Bronchial epithelial cell (primary cell): ENCODE measurements at places on chromosomes 1 and 21. TPM values are rescaled to one million over a fixed set of nuclear protein-coding genes. Genes with fewer than 3 reads are reported as not detected.

DNA sequence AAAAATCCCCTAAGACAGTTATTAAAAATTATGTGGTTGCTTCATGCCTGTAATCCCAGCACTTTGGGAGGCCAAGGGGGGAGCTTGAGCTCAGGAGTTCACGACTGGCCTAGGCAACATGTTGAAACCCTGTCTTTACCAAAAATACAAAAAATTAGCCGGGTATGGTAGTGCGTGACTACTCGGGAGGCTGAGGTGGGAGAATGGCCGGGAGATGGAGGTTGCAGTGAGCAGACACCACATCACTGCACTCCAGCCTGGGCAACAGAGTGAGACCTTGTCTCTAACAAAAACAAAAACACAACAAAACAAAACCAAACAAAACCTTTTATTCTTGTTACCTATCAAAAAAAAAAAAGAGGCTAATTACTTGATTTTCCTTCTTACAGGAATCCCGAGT is 2.1 kb downstream of the ELK4 start:
- DNase-seq = no peak

- no peak for DNase-seq
Observed at GRCh38 chr1:1207571-1207892, 1.1 kb upstream of the TNFRSF18 start.

GRCh38 chr1:25718732-25719131 is 81.3 kb upstream of the SELENON start:
- no peak for DNase-seq

GRCh38 chr1:24100945-24101737 is 10.8 kb downstream of the MYOM3 start:
- DNase-seq = no peak

DNA sequence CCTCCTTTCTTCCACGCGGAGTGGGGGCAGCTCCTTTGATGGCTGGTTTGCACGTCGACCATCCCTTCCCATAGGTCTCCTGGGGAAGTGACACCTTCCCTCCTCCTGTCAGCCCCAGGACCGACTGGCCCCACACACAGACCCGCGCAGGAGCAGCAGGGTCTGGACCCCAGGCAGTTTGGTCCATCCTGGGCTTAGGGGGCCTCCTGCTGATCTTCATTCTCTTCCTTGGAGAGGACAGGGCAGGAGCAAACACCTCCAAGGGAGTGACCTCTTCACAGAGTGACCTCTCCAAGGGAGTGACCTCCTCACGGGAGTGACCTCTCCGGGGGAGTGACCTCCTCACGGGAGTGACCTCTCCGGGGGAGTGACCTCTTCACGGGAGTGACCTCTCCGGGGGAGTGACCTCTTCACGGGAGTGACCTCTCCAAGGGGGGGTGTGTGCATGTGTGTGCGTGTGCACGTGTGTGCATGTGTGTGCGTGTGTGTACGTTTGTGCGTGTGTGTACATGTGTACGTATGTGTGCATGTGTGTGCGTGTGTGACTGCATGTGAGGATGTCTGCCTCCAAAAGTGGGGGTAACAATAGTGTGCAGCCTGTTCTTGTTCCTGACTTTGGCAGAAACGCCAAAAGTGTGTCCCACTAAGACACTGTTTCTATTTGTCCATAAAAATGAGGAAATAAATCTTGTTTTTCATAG is 29.8 kb downstream of the COL6A1 start:
- DNase-seq = no peak

- DNase-seq = peak; percentile 46
Observed at GRCh38 chr1:63713627-63714481, 60.0 kb upstream of the ROR1 start.

- no peak for DNase-seq
Observed at GRCh38 chr1:191892716-191893115, 265.5 kb upstream of the RGS18 start.

GRCh38 chr1:36784147-36784859 is 250.0 kb downstream of the GRIK3 start:
- no peak for DNase-seq

GRCh38 chr1:178349801-178350200 is 147.0 kb downstream of the CLEC20A start:
- no peak for DNase-seq

- DNase-seq = peak; percentile 80
Observed at GRCh38 chr1:77068013-77068412, 151.2 kb downstream of the PIGK start.

DNA sequence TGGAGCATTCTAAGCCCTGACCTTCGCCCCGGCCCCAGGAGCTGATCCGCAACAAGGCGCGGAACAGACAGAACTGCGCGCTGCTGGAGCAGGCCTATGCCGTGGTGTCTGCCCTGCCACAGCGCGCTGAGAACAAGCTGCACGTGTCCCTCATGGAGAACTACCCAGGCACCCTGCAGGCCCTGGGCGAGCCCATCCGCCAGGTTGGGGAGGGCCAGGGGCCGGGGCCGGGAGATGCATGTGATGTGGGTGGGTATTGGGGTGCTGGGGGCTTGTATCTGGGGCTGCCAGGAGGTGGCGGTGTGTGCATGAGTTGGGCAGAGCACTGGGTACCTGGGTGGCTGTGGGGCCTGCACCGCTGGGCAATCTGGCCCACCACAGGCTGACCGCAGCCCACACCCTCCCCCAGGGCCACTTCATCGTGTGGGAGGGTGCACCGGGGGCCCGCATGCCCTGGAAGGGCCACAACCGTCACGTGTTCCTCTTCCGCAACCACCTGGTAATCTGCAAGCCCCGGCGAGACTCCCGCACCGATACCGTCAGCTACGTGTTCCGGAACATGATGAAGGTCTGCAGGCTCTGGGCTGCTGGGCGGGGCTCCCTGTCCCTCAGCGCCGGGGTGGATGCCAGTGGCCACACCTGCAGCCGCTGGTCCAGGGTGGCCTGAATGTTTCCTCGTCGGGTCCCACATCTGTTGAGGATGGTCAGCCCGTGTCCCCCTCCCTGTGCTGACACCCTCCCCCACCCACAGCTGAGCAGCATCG is 65.8 kb downstream of the TRIM11 start:
- DNase-seq = no peak

CFAP74 gene
- not detected in 2 replicates for total RNA-seq

ERICH3 gene
- not detected in 2 replicates for total RNA-seq

LCE2B gene
- not detected in 2 replicates for total RNA-seq

TRAF3IP3 gene
- not detected in 2 replicates for total RNA-seq

FCGR3A gene
- not detected in 2 replicates for total RNA-seq

SPRR2F gene
- not detected in 2 replicates for total RNA-seq

SSX2IP gene
- total RNA-seq = 11.6 and 11.8 TPM in 2 replicates

MPZL1 gene
- 69.8 and 95.6 TPM in 2 replicates for total RNA-seq

UBE2G2 gene
- total RNA-seq = 67.4 and 70.0 TPM in 2 replicates

GBP1 gene
- 1.8 and 9.5 TPM in 2 replicates for total RNA-seq

ADAMTS4 gene
- total RNA-seq = under 0.01 TPM in 1 of 2 replicates, not detected in the other

SKI gene
- 8.4 and 9.2 TPM in 2 replicates for total RNA-seq
